Coronary artery (tissue), 2 donors: ENCODE measurements at places on chromosomes 1 and 21.

- DNase-seq: peak; percentile 94
Measured at GRCh38 chr1:154328318-154329151, 3.2 kb downstream of the ATP8B2 start.

DNA sequence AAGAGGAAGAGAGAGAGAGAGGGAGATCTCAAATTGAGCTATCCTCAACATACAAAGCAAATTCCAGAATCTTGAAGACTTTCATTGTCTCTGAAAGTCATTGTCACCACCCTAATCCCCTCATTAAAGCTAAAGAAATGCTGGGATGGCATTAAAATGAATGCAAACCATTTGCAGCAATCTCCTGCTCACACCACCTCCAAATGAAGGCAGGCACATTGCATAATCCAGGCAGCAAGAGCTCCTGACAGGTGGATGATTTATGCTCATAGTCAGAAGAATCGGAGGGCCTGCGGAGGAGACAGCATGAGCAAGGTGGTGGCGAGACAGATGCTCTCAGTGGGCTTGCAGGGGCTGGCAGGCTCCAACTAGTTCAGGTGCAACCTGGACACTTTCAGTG, 90.2 kb downstream of the ESRRG start:
- no peak for DNase-seq

DNA sequence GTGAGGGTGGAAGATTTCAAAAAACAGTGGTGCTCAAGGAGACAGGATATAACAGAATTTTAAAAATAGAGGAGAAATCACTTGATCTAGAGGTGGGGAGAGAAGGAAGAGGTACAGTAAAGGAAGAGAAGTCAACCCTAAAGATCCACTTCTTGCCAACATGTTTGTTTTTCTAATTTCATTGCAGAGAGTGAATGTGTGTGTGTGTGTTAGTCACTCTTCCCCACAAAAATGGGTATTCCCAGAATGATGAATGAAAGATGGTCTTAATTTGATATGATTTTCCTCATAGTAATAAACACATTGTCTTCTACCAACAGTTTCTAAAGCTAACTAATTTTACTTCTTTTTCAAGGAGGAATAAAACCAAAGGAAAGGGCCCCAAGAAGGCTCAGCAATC, 74.2 kb upstream of the NGF start:
- no peak for DNase-seq

GRCh38 chr1:53552981-53553733, 94.0 kb downstream of the DMRTB1 start:
- no peak for DNase-seq

GRCh38 chr1:115363171-115363570, 25.1 kb upstream of the NGF start:
- DNase-seq: no peak

GRCh38 chr1:79042539-79042938, 36.0 kb upstream of the ADGRL4 start:
- no peak for DNase-seq

DNA sequence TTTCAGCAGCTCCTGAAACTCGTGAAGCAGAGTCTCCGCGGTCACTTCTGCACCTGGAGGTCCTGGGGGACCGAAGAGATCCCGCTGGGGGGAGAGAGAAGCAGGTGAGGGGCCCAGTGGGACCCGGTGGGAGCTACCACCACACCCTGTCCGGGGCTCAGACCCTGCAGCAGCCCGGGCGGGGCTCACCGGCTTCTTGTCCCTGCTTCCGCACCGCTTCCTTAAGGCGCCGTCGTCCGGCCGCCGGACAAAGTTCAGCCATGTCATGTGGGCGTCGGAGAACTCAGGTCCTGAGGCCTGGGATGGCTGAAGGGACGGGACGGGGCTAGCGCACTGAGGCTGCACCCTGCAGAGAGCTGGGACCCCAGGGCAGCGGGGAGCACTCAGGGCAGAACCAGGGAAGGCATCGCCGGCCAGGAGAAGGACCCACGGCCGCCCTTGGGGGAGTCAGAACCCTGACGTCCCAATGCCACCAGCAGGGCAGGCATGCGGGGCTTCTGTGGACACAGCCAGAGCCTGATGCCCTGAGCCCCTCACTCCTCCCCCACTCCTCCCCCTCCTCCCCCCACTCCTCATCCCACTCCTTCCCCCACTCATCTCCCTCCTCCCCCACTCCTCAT, 2.2 kb downstream of the C1QTNF12 start:
- no peak for DNase-seq

DNA sequence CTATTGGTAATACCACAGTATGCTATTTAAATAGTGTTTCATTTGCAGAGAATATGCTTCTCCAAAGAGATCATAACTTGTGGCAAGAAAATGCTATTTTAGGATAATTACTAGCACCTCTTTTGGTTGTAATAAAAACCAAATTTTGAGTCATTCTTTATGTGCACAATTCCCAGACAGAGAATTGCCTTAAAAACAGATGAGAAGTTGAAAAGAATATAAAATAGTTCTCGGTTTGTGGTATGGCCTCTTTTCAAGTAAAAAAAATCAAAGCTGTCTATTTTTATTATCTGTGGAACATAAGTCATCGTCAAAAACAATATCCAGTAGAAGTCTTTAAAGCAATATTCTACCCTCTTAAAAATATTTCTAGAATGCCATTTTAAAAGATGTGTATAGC, 185.9 kb downstream of the GREM2 start:
- DNase-seq: no peak

DNA sequence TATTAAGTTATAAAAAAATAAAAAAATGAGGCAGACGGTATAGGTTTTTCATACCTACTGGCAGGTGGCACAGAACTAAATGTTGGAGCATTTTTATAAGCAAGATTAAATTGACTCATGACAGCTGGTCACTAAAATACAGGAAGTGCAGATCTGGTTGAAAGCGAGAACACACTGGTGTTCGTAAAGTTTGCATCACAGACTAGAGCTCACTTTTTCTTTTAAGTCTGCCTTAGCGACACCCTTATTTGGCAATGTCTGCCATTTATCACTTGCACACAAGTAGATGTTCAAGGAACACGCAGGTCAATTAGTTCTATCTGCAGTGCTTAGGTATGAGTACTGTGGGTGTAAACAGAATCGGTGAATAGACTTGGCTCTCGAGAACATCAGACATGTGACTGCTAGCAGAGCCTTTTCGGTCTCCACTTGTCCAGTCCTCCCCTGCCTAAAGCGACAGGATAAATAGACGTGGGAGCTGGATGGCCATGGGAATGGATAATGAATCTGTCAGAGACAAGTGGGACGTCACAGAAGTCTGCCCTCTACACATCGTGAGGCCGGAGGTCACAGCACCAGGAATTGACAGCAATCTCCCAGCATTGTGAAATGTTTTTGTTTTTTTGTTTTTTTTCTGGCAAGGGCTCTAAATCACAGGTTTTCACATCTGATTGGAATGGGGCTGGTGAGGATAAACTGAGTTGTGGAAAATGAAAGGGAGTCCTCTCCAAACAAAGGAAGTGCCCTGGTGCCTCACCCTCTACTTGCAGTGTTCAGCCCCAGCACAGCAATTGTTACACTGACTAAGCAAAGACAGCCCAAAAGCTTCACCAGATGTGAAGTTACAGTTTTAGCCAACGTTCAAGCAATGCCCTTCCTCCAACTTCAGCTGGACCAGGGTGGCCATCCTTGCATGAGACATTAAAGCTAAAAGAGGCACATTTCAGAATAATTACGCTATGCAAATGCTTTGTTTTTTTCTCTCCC, 248.9 kb downstream of the NTNG1 start:
- DNase-seq: no peak

DNA sequence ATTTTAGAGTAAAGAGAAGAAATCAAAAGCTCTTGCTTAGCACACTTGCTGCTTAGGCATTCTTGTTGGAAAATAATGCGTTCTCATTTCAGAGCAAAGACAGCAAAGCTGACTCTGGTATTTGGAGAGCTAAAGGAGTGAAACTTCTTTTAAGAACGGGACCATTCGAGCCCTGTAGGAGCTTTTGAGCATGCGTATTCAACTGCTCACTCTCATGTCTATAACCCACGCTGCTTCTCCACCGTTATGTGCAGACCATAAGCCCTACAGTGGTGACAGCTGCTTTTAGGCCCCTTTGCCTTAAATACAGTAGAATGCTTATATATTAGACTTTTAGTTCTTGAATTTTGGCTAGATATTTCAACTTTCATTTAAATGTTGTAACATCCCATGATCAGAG, 214.2 kb upstream of the CACYBP start:
- DNase-seq: no peak

DNA sequence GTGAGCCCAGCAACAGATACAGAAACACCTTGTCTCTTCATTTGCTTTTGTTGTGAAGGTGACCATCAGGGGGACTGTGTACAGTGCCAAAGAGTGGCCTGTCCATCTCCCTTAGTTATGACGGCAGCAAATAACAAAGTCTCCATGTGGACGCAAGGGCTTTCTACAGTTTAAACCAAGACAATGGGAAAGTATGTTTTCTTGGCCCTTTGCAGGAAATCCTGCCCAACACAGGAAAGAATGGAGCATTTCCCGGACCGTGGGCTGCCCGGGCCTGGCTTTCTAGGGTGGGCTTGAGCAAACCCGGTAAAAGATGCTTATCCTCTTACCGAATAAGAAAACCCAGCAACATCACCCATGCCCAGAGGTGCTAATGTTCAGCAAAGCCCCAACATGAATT, 87.3 kb downstream of the ZBTB18 start:
- DNase-seq: no peak

- no peak for DNase-seq
Measured at GRCh38 chr21:26077521-26077920, 93.0 kb downstream of the APP start.

GRCh38 chr21:43911935-43912487, 47.0 kb downstream of the AGPAT3 start:
- no peak for DNase-seq

- peak; percentile 95 for DNase-seq
Measured at GRCh38 chr1:93909146-93910050, at the start of gene GCLM. Gene GCLM (minus strand): TSS chr1:93909430. CDS start chr1:93909163, 267 bp downstream.

DNA sequence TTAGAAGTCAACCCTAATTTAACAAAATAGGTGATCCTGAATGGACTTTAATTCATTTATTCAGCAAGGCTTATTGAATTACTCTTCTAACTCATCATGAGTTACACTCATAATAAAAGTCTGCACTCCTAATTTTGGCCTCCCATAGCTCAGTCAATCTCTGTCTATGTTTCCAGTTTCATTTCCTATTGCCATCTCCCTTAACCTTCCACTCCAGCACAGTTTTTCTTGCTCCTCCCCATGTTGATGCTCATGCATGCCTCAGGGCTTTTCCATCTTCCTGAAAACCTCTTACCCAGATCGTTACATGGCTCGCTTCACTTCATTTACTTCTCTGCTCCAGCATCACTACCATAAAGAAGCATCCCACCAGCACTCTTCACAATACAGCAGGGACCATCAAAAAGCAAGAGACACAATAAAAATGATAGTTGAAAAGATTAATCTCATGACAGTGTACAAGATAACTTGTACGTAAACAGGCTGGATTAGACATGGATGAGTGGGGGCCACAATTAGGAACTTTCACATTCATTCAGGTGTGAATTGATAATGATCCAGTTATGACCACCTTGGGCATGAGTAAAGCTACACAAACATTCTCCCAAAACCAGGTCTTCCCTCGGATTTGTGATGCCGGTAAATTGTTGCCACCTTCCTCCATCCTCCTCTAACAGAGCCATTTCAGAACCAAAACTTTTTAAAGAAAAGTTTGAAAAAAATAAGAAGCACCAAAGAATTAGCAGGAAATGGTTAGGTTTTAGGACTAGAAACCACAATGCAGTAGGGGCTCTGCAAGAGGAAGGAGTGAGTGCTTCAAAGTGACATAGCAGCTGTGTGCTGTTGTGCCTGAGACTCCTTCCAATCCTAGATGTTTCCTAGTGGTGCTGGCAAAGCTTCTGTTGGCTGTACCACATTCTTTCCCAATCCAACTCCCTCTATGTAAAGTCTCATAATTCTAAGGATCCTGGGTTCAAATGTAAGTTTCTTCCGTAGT, 89.8 kb downstream of the OLFML2B start:
- no peak for DNase-seq

GRCh38 chr1:77279929-77280328, 1.9 kb upstream of the AK5 start:
- no peak for DNase-seq

GRCh38 chr1:94951046-94951445, 24.1 kb upstream of the CNN3 start:
- no peak for DNase-seq

GRCh38 chr1:29907596-29907995, 671.3 kb downstream of the PTPRU start:
- no peak for DNase-seq

DNA sequence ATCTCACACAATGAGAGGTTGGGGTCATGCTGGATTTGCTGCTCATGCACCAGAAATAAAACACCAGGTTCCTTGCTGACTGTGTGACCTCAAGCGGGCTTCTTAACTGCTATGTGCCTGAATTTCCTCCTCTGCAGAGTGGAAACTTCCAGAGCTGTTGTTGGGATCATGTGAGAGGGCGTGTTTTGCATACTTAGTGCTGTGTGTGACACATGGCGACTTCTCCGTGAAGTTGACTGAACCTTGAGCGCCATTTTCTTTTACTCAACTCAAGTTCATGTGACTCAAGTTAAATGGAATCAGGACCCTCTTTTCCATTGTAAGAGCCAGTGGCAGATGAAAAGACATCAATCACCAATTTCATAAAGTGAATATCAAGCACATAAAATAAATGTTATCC, 224.0 kb downstream of the KIF26B start:
- DNase-seq: no peak

DNA sequence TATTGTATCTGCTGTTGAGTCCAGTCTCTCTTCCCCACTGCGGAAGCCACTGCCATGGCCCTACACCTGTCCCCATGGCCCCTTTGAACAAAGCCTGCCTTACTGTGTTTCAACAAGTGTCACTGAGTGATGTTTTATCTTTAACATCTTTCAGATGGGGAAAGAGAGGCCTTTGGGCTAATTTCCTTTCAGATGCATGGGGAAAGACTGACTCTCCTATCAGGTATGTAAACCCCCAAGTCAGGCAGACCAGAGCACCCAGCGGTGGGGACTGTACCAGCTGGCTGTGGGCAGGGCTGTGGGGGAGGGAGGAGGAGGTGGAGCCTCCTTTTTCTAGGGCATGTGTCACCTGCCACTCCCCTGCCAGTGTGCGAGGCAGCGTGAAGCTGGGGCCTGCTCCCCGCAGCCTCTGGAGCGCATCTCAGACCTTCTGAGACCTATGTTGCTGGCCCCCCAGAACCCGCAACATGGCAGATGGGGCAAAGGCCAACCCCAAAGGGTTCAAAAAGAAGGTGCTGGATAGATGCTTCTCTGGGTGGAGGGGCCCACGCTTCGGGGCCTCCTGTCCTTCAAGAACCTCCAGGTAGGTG, at the start of gene PLA2G2F:
Gene PLA2G2F (plus strand): TSS at position 363 of the 590 bp plus-strand sequence. CDS start 105 bp downstream, at position 468.
- no peak for DNase-seq

GRCh38 chr1:221680085-221680484, 61.8 kb downstream of the DUSP10 start:
- no peak for DNase-seq
